ENCODE measurements at places on chromosomes 7 and 10. TPM values are rescaled to one million over a fixed set of nuclear protein-coding genes. Genes with fewer than 3 reads are reported as not detected.

Gene MOGAT3
- total RNA-seq: not detected

Gene ANLN
- total RNA-seq: 12.9 TPM

Gene BTBD16
- total RNA-seq: not detected

Gene SLC35B4
- 11.7 TPM for total RNA-seq

DNA sequence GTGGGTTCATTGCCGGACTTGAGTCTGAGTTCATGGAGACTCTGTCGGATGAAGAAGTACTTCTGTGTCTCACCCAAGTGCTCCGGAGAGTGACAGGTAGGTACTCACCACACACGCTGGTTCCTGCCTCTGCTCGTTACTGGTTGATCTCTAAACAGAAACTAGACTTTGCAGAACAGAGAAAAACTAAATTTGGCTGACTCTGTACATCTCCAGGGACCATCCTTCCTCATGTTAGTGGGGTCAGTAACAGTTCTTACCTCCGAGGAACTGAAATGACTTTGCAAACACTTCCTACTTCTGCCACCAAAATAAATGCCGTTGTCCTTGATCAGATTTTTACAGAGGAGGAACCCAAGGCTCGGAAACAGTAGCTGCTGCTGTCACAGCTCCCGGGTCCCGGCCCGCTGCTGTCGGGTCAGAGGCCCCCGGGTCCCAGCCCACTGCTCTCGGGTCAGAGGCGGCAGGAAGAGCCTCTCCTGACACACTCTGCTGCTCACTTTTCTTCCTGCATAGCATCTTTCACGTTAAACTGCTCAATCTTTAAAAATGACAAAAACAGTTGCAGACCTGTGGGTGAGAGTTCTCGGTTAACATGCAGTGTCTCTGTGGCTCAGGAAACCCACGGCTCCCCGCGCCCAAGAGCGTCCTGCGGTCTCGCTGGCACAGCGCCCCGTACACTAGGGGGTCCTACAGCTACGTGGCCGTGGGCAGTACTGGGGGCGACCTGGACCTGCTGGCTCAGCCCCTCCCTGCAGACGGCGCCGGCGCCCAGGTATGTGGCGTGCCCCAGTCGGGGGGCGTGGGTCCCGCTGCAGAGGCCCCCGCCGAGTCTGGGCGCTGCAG, 4.8 kb upstream of the MTG1 start:
- no peak for DNase-seq

DNA sequence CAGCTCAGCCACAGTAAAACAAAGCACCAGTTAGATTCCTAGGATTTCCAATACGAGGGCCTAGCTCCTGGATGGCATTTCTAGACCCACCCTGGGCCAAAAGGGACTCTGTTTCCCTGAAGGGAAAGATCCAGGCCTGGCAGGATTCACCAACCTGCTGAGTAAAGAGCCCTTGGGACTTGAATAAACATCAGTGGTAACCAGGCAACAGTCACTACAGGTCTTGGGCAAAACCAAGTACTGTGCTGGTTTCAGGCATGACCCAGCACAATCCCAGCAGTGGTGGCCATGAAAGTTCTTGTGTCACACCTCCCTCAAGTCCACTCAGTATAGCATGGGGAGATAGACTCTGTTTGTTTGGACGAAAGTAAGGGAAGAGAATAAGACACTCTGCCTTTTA, 31.0 kb upstream of the STARD3NL start:
- no peak for DNase-seq

GRCh38 chr10:58950618-58951017, 225.8 kb upstream of the PHYHIPL start:
- DNase-seq: no peak

DNA sequence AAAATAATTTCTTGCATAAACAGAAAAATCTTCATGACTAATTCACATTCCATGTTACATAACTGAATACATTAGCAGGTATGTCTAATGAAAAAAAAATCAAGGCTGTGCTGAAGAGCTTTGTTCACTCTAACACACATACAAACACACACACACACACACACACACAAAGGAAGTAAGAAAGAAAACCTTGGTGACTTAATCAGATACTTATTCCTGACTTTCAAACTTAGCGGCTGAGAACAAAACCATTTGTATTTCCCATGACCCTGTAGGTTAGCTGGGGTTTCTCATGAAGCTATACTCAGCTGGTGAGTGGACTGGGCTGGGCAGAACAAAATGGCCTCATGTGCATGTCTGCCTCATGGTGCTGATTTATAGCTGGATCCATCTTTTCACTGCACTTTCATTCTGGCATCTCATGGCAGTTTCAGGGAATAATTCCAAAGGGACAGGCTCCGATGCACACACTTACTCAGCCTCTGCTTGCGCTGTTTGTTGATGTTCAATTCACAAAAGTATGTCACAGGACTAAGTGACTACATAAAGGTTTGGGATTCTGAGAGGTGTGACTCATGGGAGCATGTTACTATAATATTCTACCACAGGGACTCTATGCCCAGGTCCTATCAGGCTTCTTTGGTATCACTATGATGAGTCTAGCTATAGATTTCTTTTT, 161.2 kb downstream of the PCLO start:
- DNase-seq: no peak

GRCh38 chr10:103602028-103602851, 108.7 kb downstream of the NEURL1 start:
- no peak for DNase-seq

- DNase-seq: no peak
Observed at GRCh38 chr7:28041508-28042314, 138.9 kb downstream of the JAZF1 start.
